ENCODE measurements at places on chromosomes 4 and X.

GRCh38 chr4:54852602-54853001 lies 194.8 kb downstream of the KIT start:
- DNase-seq = no peak

- DNase-seq = no peak
These were observed 109.1 kb upstream of the VMA21 start for GRCh38 chrX:151287954-151288353.

- DNase-seq = no peak
These were observed 18.5 kb downstream of the METAP1 start for GRCh38 chr4:99013884-99014523.

- no peak for DNase-seq
These were observed 825.6 kb upstream of the INTU start for GRCh38 chr4:126807132-126807531.

- DNase-seq = no peak
These were observed 155.8 kb downstream of the ARAP2 start for GRCh38 chr4:36088542-36088941.

GRCh38 chr4:139234253-139234652 lies 45.8 kb downstream of the MGARP start:
- no peak for DNase-seq

GRCh38 chr4:3642056-3642630 lies 109.9 kb upstream of the LRPAP1 start:
- no peak for DNase-seq

GRCh38 chr4:39544580-39545315 lies 17.5 kb upstream of the UGDH start:
- DNase-seq = no peak

GRCh38 chr4:109390115-109390768 lies 43.4 kb upstream of the SEC24B start:
- DNase-seq = no peak

- no peak for DNase-seq
These were observed 383.0 kb upstream of the GALNT7 start for GRCh38 chr4:172785613-172786012.

DNA sequence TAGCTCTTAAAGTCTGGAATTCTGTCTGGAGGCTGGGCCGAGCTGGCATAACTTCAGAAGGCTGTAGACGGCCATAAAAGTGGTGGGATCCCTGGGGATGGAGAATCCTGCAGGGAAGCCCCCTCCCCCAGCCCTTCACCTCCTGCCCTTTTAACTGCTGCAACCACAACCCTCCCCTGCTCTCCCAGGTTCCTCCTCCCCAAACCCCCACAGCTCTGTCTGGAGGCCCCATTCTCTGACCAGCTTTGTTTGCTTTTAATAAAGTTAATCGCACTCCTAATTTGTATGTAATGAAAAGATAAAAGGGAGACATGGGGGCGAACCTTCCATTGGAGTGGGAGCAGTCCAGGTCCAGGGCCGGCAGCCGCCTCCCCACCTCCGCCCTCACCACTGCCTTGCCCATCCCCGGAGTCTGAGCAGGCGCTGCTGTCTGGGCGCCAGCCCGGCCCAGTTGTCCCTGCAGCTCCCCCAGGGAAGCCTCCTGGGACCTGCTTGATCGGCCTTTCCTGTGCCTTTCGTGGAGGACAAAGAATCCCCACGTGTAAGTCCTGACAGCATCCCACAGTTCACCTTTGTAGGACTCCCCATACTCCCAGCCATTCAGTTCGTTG lies 84.3 kb downstream of the PJA1 start:
- no peak for DNase-seq

- DNase-seq = no peak
These were observed 8.0 kb downstream of the NUDT6 start for GRCh38 chr4:122914292-122914904.

DNA sequence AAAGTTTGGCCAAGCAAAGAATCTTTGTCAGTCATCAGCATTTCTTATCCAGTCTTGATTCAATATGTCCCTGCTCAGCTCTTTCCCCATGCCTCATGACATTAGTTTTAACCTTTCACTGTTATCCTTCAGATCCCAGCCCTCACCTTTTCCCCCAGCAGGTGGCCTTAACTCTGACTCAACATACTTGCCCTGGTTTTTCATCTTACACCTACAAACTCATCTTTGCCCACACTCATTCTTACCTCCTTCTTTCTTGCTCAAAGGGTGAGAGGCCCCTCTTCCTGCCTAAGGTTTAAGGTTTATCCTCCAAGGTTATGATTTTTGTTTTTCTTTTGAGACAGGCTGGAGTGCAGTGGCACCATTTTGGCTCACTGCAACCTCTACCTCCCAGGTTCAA lies 10.6 kb upstream of the ANXA5 start:
- DNase-seq = no peak

- no peak for DNase-seq
These were observed 3.1 kb downstream of the KDM6A start for GRCh38 chrX:44876086-44876485.

DNA sequence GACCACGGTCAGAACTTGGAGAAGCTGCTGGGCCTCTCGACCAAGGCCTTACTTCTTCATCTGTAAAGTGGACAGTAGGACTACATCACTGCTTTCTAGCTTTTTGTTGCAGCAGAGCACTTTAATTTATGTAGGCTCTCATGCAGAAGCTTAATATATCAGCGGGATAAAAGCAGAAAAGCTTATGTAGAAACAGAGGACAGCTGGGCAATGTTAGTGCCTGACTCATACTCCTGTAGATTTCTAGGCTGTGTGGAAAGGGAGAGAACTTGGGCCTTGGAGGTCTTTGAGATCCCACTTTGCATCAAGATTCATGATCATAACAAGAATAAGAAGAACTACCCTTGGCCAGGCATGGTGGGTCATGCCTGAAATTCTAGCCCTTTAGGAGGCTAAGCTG lies 91.2 kb downstream of the ARHGAP10 start:
- no peak for DNase-seq
